ENCODE measurements at places on chromosomes 7 and 10. TPM values are rescaled to one million over a fixed set of nuclear protein-coding genes. Genes with fewer than 3 reads are reported as not detected.

TMEM209 gene
- 8.7 TPM for total RNA-seq

CLDN15 gene
- total RNA-seq: 4.3 TPM

CHN2 gene
- 10.2 TPM for total RNA-seq

DPY19L1 gene
- total RNA-seq: 22.5 TPM

DNA sequence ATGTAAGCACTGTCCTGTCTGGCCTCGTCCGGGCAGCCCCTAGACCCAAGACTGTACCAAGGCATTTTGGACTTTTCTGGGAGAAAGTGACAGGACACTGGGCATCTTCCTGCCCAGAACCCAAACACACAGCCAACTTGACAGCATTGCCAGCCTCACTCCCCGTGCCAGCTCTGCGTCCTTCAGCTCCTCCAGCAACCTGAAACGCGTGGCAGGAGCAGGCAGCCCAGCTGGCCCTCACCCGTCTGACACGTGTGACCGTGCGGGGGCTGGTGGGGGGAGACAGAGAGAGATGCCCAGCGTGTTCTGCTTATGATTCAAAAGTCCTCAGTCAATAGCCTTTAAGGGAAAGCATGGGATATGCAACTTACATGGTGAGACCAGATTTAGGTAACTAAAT, 50.3 kb upstream of the SLC29A3 start:
- H3K36me3 ChIP-seq: no peaks in the 10 kb centered on the region
- H3K4me3 ChIP-seq: no peak overlapping the region
- H3K4me1 ChIP-seq: peaks cover 67% of the 10 kb centered on the region
- H3K27me3 ChIP-seq: no peaks in the 10 kb centered on the region
- peak overlapping the region; percentile 60 for H3K27ac ChIP-seq
- peak; percentile 55 for DNase-seq

DNA sequence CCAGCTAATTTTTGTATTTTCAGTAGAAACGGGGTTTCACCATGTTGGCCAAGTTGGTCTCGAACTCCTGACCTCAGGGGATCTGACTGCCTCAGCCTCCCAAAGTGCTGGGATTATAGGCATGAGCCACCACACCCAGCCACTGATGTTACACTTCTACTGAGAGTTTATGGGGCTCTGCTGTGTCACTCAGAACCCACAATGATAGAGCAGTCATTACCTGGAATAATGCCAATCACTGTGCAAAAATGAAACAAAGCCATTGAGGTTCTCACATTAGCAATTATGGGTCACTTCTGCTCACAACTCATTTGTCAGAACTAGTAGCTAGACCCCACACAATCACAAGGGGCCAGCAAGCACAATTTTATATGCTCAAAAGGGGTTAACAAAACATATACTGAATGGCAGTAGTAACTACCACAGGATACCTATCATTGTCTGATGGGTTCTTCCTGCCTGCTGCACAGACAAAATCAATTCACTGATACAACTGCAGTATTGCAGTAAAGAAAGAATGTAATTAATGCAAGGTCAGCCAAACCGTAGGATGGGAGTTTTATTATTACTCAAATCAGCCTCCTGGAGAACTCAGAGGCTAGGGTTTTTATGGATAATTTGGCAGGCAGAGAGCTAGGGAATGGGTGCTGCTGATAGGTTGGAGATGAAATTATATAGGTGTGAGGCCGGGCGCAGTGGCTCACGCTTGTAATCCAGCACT, 72.1 kb upstream of the TRIM24 start:
- H3K27ac ChIP-seq: no peak overlapping the region
- H3K4me3 ChIP-seq: no peak overlapping the region
- no peak for DNase-seq
- H3K36me3 ChIP-seq: no peaks in the 10 kb centered on the region
- H3K4me1 ChIP-seq: no peaks in the 10 kb centered on the region

GRCh38 chr10:75544386-75544785, 113.0 kb downstream of the LRMDA start:
- no peaks in the 10 kb centered on the region for H3K36me3 ChIP-seq
- H3K4me1 ChIP-seq: peaks cover 14% of the 10 kb centered on the region

DNA sequence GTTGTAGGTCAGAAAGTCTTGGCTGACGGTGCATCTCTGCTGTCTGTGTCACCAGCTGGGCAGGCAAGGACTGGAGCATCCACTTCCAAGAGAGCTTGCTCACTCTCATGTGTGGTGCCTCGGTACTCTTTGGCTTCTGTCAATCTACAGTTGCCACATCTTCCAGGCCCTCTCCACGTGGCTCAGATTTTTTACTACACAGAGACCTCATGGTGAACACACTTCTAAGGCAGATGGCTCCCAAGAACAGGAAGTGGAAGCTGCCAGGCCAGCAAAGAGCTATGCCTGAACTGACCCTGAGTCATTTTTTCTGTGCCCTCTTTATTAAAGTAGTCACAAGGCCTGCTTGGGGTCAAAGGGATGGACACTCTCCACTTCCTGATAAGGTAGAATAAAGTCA, 351.5 kb upstream of the AUTS2 start:
- H3K27ac ChIP-seq: no peak overlapping the region
- no peaks in the 10 kb centered on the region for H3K36me3 ChIP-seq
- H3K4me1 ChIP-seq: no peaks in the 10 kb centered on the region

DNA sequence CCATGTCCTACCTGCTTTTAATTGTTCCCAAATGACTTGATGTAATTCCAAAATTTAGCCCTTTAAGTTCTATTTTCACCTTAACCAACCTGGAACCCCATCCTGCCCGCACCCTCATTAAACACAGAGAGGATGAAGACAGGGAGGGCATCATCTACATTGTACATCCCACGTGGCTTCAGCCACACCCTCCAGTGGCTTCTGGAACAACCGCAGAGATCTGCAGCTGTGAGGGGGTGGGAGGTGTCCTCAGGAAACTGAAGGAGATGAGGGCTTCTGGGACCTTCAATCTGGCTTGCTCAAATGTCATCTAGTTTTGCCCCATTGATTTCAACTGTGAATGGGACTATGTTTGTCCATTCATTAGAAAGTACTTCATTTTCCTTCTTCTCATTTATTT, 39.0 kb downstream of the AKR1B1 start:
- no peak overlapping the region for H3K4me3 ChIP-seq
- H3K36me3 ChIP-seq: no peaks in the 10 kb centered on the region
- DNase-seq: no peak
- H3K27me3 ChIP-seq: no peaks in the 10 kb centered on the region

GRCh38 chr7:94748376-94748775, 92.4 kb upstream of the SGCE start:
- no peak overlapping the region for H3K4me3 ChIP-seq
- H3K27me3 ChIP-seq: no peaks in the 10 kb centered on the region
- H3K4me1 ChIP-seq: no peaks in the 10 kb centered on the region
- H3K27ac ChIP-seq: no peak overlapping the region

GRCh38 chr7:51013861-51014511, 231.3 kb upstream of the GRB10 start:
- no peaks in the 10 kb centered on the region for H3K36me3 ChIP-seq
- no peak overlapping the region for H3K27ac ChIP-seq
- DNase-seq: no peak
- peaks cover 2% of the 10 kb centered on the region for H3K4me1 ChIP-seq

- H3K4me3 ChIP-seq: no peak overlapping the region
- DNase-seq: no peak
- H3K4me1 ChIP-seq: peaks cover 3% of the 10 kb centered on the region
- no peaks in the 10 kb centered on the region for H3K36me3 ChIP-seq
- peaks cover 5% of the 10 kb centered on the region for H3K27me3 ChIP-seq
These were observed 8.1 kb downstream of the GDF2 start for GRCh38 chr10:47330366-47330765.

Measured in muscle of leg (tissue), 16 donors.